Sciatic nerve (tissue), 2 donors: ENCODE measurements at places on chromosomes 12 and 14.

DNA sequence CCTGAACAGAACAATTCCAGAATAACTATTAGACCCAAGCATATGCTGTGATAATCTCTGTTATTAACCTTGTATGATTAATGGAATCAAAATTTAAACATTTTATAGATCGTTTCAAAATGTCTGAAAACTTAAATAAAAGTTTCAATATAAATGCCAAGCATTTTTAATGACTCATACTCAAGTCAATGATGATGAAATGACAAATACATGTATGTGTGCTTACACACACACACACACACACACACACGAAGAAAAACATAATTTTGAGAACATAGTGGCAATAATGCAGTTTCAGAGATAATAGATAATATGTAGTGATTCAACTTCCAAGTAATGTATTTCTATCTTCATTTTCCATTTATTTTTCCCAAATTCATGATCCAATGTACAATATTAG lies 384.9 kb upstream of the FOXG1 start:
- no peak for DNase-seq

GRCh38 chr12:54786081-54786480 lies 68.2 kb upstream of the MUCL1 start:
- no peak for DNase-seq

DNA sequence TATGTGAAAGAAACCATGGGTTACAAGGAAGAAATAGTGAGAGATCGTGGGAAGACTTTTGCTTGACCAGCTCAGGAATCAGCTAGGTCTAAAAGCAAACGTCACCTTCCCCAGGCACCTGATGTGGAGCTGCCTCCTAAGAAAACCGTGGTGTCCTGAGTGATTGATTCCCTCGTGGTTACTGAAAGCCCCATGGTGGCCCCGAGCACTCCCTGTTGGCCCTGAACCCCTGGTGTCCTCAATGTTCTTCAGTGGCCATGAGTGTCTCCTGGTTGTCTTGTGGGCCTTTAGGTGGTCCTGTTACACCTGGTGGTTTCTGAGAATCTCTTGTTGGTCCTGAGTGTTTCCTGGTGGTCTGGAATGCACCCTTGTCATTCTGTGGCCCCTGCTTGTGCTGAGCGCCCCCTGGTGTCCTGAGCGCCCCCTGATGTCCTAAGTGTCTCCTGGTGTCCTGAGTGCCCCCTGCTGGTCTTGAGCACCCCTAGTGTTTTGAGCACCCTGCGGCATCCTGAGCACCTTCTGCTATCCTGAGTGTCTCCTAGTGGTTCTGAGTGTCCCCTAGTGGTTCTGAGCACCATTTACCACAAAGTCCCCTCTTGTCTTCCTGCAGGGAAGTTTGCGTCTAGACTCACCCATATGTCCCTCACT lies 518.7 kb downstream of the TMEM121 start:
- DNase-seq, result no peak

DNA sequence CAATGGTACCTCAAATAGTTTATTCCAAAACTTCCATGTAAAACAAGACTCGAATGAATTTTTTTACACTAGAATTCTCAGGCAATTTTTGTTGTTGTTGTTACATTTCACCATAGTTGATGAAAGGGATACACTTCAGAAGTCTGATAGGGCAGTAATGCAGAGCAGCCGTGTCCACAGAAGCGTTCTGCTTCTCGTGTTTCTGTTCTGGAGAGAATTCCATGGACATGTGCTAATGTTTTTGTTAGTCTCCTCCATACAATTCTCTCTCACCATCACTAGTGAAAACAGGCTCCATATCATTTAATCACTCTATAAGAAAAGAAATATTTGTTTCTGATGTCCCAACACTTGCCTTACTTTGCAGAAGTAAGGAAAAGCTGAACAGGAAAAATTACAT lies 606.1 kb downstream of the SLC16A7 start:
- no peak for DNase-seq

DNA sequence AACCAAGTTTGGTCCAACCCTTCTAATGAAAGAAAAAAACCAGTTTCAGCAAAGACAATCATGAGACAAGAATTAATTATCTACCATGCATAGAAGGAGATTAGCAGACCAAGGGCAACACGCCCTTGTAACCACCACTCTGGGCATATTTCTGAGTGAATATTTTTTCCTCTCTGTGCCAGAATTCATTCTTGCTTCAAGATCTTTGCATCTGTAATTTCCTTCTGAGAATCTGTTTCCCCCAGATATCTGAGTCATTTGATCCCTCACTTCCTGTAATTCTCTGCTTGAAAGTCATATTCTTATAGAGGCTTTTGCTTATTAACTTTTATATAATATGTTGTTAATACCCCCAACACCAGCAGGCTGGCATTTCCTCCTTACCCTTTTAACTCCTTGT lies 243.7 kb downstream of the SLC16A7 start:
- no peak for DNase-seq

GRCh38 chr14:63795532-63795931 lies 57.3 kb upstream of the SYNE2 start:
- no peak for DNase-seq

DNA sequence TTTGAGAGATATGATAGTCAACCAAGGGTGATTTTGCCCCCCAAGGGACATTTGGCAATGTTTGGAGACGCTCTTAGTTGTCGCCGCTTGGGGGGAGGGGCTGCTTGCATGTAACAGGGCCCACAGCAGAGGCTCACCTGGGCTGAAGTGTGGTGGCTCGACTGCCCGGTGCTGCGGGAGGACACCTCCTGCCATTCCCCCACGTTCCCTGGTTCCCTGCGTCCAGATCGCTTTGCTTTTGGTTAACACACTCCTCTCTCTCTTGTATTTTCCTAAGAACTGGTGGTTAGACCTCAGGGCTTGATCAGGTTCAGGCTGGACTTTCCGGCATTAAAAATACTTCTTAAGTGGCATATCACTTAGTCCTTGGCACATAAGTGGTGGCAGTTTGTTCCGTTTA lies 18.9 kb downstream of the PPP2R5C start:
- no peak for DNase-seq

DNA sequence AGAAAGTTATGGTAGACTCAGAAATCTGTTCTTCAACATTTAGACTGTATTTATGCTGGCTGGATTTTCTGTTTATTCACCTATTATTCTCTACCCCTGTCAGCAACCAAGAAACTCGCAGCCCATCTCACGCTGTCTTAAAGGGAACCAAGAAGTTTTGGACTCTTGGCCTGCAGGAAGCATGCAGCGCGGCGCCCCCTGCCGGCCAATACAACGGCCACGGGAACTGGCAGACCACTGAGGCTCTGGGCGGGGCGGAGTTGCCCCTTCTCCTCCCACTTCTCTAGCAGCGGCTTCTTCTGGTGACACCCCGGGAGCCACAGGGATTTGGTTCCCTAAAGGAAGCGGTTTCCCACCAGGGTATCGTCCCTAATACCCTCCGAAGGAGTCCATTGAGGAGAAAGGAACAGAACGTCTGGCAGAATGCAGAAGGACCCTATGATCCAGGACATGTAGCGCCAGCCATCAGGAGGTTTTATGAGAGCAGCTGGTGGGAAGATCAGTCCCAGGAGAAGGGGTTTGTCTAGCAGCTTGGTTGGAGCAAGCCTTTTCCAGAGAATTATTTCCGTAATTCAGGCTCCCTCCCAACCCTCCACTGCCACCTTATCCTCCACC lies 21.0 kb upstream of the RNASE2 start:
- no peak for DNase-seq

- no peak for DNase-seq
Observed at GRCh38 chr14:105337966-105338741, 23.6 kb downstream of the PACS2 start.

GRCh38 chr12:71958993-71959578 lies 20.4 kb downstream of the TPH2 start:
- DNase-seq, result no peak

DNA sequence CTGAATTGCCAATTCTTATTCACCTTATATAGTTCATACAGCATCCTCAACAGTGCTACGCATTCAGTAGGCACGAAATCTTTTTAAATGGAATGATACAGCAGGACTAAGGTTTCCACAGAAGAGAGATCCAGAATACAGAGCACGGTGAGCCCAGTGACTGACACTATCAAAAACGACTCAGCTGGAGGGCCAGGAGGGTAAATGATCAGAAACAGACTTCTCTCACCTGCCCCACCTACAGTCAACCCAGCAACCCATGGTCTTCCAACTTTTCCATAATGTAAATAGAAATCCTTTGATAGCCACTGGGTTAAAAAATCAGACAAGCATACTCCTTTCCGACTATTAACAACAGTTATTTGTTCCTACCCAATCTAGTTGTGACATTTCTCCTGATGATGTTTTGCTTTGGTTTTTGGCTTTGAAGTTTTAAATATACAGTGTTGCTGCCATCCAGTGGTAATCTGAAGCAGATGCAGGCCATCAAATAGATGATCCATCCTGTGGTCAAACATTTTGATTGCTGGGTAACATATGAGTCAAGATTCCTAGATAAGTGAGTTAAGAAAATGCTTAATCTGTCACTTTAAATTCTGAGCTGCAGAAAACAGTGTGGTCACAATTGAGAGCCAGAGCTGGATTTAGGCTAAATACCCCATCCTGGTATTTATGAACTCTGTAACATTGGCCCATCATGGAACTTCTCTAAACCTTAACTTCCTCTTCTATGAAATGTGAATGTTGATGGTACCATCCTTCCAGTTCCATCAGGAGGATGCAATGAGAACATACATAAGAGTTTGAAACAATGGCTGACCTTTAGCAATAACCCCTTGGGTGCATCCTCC lies 42.0 kb downstream of the GPHB5 start:
- DNase-seq, result no peak

GRCh38 chr12:129696926-129697325 lies 206.9 kb downstream of the TMEM132D start:
- no peak for DNase-seq

DNA sequence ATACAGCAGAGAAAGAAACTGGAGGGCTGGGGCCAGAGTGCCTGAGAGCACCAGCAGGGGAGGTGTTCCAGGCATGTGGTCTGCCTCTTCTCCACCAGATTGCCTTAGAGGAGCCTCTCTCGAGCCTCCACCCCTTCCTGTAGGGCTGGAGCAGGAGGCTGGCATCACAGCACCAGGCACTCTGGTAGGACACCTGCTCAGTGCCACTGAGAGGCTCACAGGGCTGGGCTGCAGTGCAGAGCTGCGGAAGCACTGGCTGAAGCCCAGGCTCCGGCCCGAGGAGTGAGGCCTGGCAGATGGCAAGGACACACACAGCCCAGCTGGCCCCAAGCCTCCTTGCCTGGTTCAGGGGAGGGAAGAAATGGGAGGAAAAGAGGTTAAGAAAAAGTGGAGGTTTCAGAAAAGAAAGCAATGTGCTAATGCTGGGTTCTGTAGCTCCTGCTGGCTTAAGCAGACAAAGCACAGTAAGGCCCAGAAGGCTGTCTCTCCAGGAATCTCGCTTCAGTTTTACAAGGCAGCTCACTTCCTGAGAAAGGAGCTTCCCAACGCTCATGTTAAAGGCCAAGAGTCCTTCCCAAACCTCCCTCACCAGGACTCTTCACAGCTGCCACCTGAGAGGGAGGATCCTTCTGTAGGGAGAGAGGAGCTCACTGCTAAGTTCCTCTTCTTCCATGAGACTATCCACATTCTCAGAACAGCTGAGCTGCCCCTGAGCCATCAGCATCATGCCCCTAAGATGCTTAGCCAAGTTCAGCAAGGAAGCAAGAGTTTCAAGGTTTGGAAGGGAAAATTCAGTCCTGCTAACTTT lies 23.8 kb downstream of the SPTB start:
- DNase-seq, result no peak

GRCh38 chr12:96228566-96229248 lies 34.5 kb downstream of the ELK3 start:
- no peak for DNase-seq

DNA sequence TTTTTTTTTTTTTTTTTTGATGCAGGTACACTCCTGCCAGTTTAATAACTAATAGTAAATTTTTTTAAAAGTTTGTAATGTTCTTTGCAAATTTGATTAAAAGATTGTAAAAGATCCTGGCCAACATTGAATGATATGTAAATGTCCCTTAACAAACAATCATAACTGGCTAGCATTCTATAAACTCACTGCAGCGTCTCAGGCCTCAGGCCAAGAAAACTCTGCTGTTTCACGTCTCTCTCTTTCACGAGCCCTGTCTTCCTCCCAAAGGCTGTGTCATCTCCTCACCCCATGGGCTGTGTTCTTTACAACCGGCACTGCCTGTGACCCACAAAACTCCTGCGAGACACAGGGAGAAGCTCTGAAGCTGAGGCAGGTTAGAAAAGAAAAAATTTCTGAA lies 103.3 kb downstream of the NUAK1 start:
- DNase-seq, result no peak

- no peak for DNase-seq
Observed at GRCh38 chr14:87813211-87813610, 179.8 kb downstream of the GALC start.

- no peak for DNase-seq
Observed at GRCh38 chr12:31362759-31363415, 36.9 kb upstream of the SINHCAF start.

GRCh38 chr12:106750524-106750923 lies 24.0 kb upstream of the RIC8B start:
- DNase-seq, result no peak

GRCh38 chr14:30708157-30708556 lies 86.0 kb downstream of the SCFD1 start:
- no peak for DNase-seq

DNA sequence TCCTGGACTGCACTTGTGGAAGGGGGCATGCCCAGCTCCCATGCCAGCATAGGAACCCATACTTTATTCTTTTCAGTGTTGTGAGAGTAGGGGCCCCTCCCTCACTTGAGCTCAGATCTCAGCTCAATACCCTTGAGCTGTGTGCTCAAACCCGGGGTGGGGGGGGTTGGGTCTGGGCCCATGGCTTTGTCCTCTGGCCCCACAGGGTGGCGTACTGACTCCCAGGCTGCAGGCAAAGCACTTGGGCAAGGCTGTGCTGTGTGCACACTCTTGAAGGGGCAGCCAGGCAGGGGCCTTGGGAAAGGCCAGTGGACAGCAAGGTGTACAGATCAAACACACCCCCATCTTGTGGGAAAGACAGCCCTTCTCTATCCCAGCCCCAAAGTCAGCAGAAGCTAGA lies 81.8 kb downstream of the WIF1 start:
- DNase-seq, result no peak

- DNase-seq, result no peak
Observed at GRCh38 chr12:113749433-113749815, 216.7 kb downstream of the RBM19 start.
